ENCODE measurements at places on chromosomes 1 and 21.

DNA sequence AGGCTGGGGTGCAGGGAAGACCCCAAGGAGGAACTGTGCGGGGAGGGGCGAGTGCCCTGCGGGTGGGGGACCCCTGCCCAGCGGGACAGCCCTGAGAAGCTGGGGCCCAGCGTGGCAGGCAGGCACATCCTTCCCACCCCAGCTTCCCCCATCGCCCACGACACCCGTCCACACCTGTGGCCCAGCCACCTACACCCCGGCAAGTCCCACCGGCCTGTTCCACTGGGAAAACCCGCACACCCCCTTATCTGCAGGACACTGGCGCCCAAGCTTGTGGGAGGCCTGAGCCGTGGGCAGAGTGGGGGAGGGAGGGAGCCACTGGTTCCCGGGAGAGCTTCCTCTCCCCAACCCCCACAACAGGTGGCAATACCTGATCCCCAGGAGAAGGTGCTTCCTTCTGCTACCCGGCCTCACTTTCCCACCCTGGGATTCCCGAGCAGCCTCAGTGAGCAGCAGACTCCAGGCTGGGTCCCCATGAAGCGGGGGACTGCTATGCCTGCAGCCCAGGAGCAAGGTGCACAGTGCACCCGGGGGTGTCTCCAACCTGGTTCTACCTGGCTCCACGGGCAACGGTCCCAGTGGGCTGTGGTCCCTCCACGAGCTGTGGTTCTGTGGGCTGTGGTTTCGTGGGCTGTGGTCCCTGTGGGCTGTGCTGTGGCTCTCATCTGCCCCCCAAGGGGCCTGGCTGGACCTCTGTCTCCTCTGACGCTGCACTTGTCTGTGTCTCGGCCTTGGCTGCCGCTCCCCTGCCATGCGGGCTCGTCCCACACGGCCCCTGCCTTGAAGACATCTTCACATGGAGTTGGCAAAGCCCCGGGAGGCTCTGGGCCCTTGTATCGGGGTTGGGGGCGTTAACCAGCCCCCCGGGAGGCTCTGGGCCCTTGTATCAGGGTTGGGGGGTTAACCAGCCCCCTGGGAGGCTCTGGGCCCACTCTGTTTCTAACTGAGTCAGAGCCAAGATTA, 37.8 kb upstream of the POFUT2 start:
- DNase-seq: no peak

GRCh38 chr1:21436488-21437340, 3.2 kb upstream of the NBPF3 start:
- no peak for DNase-seq

- DNase-seq: no peak
Observed at GRCh38 chr1:240613356-240614142, 1.6 kb upstream of the GREM2 start.

DNA sequence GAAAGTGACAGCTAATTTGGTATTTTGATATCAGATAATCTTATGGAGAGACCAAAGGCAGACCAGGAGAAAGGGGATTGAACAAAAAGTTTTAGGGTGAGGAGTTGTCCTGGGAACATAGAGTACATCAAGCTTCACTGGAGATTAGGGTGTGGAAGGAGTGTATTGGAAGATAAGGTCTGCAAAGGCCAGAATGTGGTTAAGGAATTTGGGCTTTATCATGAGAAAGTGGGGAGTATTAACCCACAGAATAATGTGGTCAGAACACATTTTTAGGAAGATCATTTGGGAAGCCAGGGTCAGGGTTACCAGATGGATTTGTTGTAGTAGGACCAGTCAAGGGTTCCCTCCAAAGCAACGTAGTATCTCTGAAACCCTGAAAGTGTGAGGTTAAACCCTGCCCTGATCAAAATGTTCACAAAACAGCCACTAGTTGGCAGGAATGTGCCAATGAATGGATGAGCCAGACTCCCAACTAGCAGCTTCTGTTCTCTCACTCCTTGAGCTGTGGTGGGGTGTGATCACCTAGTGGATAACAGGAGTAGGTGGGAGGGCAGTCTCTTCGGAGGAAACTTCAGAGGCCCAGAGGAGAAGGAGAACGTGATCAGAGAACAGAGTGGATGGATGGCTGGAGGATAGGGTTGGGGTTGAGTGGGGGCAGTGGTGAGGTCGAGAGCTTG, 35.8 kb downstream of the SLC2A1 start:
- DNase-seq: peak; percentile 47

DNA sequence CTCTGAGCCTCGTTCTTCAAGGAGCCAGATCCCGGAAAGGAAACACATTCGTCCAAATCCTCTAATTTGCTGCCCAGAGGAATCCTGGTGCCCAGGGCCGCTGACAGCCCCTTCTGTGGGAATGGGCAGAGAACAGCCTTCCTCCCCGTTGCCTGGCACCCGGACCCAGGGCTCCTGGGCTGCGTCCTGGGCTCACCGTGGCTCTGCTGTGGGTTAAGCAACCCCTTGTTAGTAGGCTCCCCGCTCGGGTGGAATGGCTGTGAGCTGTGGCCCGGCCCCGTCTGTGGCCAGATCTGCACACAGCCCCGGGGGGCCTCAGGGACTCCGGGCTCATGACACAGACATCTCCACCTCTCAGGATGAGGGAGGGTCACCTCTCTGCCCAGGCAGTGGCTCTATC, 122.9 kb upstream of the ARHGEF16 start:
- no peak for DNase-seq

- no peak for DNase-seq
Observed at GRCh38 chr1:54838565-54839180, 37.5 kb upstream of the TTC22 start.

- DNase-seq: no peak
Observed at GRCh38 chr1:10267319-10267718, 56.9 kb downstream of the KIF1B start.

DNA sequence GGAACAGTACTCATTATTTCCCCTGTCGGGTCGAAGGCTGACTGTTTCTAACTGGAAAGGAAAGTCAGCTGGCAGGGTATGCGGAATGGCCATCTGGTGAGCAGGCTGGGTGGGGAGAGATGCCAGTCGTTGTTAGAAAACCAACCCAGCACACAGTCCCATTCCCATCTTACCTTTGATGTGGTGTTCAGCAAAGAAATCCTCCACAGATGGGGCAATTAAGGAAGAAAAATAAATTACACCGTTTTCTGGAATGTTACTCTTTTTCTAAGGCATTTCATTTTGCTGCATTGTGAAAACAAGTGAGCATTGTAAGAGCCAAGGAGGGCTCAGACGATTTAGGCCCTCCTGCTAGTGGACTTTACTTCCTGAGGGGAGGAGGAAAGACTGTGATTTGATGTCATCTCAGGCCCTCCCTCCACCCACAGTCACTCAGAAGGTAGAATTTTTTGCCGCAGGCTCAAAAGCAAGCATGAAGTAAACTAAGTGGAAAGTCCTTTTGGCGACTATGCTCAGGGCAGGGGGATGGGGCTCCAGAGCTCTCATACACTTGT, at the start of gene SLC16A4:
TSS of gene SLC16A4 (minus strand) at position 335 of the 554 bp plus-strand sequence. CDS start 1,703 bp downstream, outside the sequence.
- DNase-seq: no peak

- no peak for DNase-seq
Observed at GRCh38 chr1:51607681-51608095, 9.2 kb upstream of the OSBPL9 start.

- DNase-seq: no peak
Observed at GRCh38 chr1:7223334-7224080, 438.3 kb downstream of the CAMTA1 start.

DNA sequence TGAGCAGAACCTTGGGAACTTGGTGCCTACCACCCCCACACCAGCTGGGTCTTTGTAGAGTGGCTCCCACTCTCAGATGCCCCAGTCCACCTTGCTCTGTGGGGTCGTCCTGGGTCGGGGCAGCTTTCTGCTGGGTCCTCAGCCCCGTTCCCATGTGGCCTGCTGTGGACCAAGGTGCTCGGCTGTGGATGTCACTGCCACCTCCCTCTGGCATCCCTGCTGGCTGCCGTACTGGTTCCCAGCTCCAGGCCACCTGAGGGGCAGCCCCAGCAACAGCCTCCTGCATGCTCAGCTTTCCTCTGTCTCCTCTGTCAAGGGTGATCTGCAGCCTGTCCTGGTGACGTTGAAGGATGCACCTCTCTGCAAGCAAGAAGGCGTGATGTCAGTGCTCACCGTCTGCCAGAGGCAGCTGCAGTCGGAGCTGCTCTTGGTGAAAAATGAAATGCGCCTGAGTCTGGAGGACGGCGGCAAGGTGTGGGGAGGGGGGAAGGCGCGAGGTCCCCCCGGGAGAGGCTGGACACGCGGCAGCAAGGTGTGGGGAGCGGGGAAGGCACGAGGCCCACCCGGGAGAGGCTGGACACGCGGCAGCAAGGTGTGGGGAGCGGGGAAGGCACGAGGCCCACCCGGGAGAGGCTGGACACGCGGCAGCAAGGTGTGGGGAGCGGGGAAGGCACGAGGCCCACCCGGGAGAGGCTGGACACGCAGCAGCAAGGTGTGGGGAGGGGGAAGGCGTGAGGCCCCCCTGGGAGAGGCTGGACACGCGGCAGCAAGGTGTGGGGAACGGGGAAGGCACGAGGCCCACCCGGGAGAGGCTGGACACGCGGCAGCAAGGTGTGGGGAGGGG, 45.9 kb upstream of the DIP2A start:
- DNase-seq: no peak

All from NCI-H187 (cell line).